Common myeloid progenitor, CD34-positive (primary cell): ENCODE measurements at places on chromosomes 3 and 15.

- no peak for DNase-seq
Measured at GRCh38 chr3:72287956-72288355, 503.0 kb upstream of the PROK2 start.

GRCh38 chr3:46202535-46202934 lies 5.6 kb downstream of the CCR1 start:
- no peak for DNase-seq

- no peak for DNase-seq
Measured at GRCh38 chr3:162842549-162843216, 1346.1 kb downstream of the OTOL1 start.

- no peak for DNase-seq
Measured at GRCh38 chr3:89280301-89280700, 172.9 kb downstream of the EPHA3 start.

- DNase-seq, result no peak
Measured at GRCh38 chr15:98663045-98663444, 14.7 kb downstream of the IGF1R start.

- DNase-seq, result no peak
Measured at GRCh38 chr3:159664006-159664405, 324.6 kb upstream of the IL12A start.

DNA sequence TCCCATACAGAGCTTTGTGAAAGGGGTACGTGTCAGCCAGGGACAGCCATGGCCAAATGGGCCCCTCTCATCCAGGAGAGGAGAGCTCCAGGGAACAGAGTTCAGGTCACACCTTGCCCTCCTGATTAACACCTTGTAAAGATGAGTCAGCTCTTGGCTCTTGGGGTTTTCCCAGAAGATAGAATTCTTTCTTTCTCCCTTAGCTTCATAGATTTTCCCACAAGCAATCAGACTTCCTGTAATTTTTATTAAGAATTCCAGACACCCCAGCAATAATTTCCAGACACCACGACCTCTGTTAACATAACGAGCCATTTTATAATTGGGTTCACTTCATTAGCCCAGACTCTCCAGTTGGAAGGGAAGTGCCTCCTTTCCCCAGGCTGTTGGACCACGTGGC lies 86.4 kb downstream of the LRTM1 start:
- DNase-seq, result no peak

- DNase-seq, result no peak
Measured at GRCh38 chr3:57019057-57019456, 41.4 kb upstream of the SPATA12 start.

GRCh38 chr15:68431792-68432401 lies at the start of gene ITGA11:
Gene ITGA11, minus strand, starts transcription at chr15:68432163. Its CDS starts 97 bp downstream, at chr15:68432066.
- peak; percentile 30 for DNase-seq

DNA sequence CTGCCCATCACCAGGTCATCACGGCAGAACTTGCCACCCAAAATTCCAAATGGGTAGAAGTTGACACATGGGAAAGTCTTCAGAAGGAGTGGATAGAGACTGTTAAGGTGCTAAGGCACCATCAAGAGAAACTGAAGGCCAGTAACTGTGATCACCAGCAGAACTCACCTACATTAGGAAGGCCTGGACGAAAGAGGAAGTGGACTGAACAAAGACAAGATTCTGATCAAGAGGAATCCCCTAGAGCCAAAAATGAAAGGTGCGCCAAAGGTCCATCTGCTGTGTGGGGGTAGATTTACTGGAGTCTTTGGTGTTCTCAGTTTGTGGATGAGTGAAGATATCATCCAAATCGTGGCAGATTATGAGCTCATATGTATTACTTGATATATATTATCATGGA lies 46.3 kb upstream of the P3H2 start:
- no peak for DNase-seq

- DNase-seq, result no peak
Measured at GRCh38 chr3:32095431-32095830, 11.0 kb upstream of the GPD1L start.

DNA sequence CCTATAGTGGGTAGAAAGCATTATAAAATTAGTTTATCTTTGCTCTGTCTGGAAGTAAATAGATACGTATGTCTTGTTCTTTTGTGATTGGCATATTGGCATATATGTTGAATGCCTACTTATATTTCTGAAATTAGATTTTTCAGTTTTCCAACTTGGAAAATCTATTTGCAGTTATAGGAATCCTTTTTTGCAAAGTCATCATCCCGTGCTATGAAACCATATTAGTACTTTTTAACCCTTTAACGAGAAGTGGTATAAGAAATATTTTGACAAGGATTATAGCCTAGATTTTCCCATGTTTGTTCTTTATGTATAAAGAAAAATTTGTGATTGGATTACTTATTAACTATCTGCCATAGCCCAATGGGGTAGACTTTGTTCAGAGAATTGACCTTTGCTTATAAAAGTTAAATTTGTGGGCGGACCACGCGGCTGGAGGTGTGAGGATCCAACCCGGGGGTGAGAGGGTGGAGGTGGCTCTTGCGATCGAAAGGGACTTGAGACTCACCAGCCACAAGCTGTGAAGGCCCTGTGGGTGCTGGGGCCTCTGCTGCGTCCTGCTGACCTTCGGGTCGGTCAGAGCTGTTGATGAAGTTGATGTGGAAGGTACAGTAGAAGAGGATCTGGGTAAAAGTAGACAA lies 5.9 kb downstream of the LRRC28 start:
- DNase-seq, result no peak

DNA sequence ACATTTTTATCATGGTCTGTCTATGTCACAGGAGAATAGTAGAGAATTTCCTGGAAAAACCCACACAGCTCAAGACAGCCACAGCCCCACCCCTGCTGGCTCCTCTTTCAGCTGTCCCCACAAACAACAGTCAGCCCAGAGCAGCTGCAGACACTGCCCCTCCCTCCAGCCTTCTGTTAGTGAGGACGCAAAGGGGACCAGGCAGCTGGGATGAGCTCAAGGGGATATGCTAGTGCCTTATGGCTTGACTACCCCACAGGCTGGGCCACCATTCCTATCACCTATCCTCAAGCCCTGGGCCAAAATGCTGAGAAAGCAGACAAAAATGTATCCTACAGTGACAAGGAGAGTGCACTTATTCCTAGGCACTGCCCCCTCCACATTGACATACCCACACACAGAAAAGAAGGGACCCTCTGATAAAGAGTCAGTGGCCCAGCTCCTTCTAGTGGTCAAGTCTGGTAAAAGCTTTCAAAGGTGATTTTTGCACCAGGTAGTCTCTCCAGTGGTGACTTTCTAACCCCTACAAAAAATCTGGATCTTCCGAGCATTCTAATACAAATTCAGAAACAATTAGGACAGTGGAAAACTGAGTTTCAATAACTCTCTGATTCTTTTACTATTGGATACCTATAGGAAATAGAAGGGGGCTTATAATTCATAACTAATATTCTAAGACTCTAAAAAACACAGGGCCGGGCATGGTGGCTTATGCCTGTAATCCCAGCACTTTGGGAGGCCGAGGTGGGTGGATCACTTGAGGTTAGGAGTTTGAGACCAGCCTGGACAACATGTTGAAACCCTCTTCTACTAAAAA lies 3.0 kb upstream of the MAP1A start:
- peak; percentile 56 for DNase-seq
